ENCODE measurements at places on chromosomes 7 and 10.

- no peak for DNase-seq
Observed at GRCh38 chr7:135747366-135747765, 1.2 kb downstream of the FAM180A start.

GRCh38 chr10:101559596-101560297 lies 28.3 kb downstream of the POLL start:
- DNase-seq = no peak

DNA sequence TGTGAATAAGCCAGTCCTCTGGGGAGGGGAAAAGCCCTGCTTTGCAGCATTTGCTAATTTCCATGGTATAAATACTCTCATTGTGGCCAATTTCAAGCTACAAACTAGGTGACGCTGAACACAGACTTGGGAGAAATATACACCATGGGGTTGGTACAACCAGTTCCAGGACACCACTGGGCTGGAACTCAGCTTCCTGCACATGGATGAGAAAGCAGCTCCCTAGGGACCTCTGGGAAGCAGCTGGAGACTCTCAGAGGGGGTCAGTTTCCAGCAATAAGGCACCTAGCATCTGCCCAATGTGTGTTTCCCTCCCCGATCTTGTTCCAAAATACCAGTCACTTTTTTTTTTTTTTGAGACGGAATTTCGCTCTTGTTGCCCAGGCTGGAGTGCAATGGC lies 56.8 kb upstream of the WDR11 start:
- no peak for DNase-seq

- DNase-seq = no peak
Observed at GRCh38 chr10:103652599-103653281, 159.2 kb downstream of the NEURL1 start.

DNA sequence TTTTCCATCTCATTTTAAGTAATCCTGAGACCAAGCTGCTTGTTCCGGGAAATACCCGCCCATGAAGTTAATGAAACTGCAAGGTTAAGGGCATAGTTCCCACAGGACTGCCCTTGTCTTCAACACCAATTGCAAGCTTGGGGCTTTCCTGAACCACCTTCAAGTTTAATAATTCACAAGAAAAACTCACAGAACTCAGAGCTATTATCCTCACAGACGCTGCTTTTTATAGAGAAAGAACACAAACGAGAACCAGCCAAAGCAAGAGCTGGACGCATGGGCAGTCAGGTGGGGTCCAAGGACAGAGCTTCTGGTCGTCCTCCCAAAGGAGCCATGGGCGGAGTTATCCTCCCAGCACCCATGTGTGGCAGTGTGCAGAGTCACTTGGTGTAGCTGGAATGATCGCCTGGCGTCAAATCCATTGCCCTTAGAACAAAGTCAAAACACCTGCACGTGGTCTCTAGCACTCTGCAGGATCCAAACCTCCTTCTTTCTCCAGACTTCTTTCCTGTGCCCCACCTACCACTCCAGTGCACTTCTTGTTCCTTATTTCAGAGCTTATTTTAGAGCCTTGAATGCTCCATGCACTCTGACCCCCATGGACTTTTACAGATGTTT lies 56.7 kb downstream of the SNX10 start:
- no peak for DNase-seq

GRCh38 chr7:44535348-44536064 lies 5.6 kb downstream of the NPC1L1 start:
- DNase-seq = no peak
